ENCODE measurements at places on chromosomes 3 and 15.

- no peak for DNase-seq
These were observed 1.7 kb downstream of the GABRB3 start for GRCh38 chr15:26771168-26771567.

DNA sequence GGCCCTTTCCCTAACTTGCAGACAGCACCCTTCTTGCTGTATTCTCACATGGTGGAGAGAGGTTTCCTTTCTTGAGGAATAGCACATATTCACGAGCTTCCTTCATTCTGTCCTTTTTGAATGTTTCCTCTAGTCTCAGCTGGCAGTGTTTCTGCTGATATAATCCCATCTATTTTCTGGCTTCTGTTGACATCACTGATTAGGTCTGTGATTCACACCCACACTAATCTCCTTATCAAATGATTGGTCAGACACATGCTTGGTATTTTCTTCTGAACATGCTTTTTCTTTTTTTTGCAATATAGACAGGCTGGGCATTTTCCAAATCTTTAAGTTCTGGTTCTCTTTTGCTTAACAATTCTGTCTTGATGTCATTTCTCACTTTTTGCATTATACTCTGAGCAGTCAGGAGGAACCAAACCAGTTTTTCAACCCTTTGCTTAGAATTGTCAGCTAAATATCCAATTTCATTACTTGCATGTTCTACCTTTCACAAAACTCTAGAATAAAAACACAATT lies 65.4 kb downstream of the OXSM start:
- no peak for DNase-seq

GRCh38 chr15:80580536-80581260 lies 114.4 kb upstream of the ABHD17C start:
- no peak for DNase-seq

GRCh38 chr15:101019366-101019896 lies 100.3 kb downstream of the LRRK1 start:
- DNase-seq, result no peak

DNA sequence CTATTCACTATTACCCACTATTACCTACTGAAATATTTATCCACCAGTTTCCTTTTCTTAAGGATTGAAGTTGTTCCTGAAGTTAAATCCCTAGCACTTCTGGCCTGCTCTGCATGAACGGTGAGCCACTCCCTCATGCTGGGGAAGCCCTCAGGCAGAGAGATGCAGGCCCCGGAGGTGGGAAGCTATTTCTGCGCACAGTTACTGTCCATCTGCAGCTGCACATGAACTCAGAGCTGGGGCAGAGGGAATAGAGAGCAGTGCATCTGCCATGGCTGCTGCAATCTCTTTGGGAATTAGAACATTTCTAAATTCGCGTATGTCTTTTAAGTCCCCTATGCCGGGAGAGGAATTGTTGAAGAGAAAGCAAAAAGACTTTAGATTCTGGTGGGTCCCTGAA lies 6.3 kb upstream of the GALNT15 start:
- DNase-seq, result no peak

DNA sequence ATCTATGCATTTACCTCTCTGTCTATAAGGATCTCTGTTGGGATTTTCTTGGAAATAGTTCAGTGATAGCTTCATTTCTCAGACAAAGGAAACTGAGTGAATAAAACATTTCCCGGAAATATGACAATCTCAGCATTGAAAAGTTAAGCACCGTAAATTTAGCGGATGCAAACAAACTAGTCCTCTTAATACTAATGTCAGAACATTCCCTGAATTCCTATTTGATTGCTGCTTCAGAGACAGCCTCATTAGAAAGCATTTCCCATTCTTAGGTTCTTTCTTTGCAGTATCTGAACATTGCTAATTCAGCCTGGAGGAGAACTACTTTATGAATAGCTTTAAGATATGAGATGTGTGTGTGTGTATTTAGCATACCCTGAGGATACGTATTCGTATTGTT lies 101.3 kb downstream of the NR2F2 start:
- DNase-seq, result no peak

DNA sequence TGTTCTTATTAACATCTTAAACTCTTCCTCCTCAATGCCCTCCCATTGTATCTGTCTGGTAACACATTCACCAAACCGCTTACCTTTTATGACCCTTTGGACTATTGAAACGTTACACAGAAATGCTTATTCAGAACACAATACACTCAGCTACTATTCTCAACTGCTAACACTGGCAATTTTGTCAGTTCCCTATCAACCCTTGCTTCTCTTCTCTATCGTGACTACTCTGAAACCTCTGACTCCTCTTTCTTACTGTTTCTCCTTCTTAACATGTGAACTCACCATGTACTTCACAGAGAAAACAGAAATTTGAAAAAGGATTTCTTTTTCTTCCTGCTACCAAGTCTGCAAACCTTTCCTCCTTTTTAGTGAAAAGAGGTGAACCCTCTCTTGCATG lies 232.9 kb upstream of the GPR149 start:
- no peak for DNase-seq

GRCh38 chr3:63970631-63971475 lies 52.4 kb downstream of the PSMD6 start:
- peak; percentile 31 for DNase-seq

DNA sequence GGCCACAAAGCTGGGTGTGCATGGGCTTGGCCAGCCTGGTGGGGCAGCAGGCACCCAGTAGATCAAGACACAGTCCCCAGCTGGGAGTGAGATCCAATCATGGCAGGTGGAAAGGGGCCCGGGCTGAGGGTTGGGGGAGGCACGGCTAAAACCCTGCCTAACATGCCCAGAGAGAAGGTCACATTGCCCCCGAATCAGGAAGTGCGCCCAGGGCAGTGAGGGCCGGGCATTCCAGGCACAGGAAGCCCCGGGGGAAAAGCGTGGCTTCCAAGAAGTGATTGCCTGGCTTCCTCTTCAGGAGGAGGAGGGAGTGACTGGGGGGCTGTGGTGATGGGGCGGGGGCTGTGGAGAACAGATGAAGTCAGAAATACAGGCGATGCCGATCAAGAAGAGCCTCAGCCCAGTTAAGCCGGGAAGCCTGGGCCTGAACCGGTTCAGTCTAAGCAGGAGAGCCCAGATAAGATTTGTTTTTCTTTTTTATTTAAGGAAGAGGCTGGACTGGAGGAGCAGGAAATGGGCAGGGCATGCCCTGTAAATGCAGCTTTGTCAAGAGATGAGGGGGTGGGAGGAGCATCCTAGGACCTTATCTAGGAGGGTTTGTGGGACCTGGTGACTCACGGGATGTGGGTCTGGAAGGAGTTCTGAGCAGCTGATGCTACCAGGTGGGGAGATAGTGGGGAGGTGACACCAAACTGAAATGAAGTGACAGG lies 83.9 kb downstream of the CHSY1 start:
- DNase-seq, result peak; percentile 58
